Stimulated activated CD4-positive, alpha-beta T cell treated with anti-CD3 and anti-CD28 coated beads, Interleukin-1b, Interleukin-23, amount 100 ng/mL, for 1 hour (primary cell): ENCODE measurements at places on chromosomes 5 and 9.

GRCh38 chr5:10595672-10596309 lies 31.9 kb downstream of the ANKRD33B start:
- no peak for DNase-seq

DNA sequence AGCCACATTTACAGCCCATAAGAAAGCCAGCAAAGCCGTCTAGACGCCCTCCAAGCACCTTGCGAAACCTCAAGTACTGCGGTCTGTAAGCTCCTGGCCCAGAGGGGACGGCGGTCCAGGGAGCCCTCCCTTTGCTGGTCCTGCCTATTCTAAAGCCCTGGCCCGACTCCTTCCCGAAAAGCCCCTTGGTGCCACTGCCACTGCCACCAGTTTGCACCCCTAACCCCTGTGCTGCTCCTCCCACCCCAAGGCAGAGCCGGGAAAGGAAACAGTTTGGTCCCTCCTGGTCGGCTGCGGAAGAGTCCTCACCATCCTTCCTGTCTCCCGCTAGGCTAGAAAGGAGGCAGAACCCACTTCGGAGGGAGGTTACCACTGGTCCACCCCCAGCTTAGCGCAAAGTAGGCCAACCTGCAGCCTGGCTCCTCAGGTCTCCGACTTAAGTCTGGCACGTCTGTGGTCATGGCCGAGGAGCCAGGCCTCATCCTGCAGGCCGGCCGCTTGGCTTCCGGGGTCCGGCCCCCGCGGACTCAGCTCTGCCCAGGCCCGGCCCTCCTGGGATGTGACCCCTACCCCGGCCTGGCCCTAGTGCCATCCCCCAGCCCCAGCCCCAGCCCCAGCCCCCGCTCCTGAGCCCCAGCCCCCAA lies 916 bp downstream of the TOR1A start:
- DNase-seq: no peak

GRCh38 chr5:111498346-111498745 lies 14.0 kb downstream of the STARD4 start:
- no peak for DNase-seq

- DNase-seq: no peak
Observed at GRCh38 chr5:121899346-121899745, 47.7 kb downstream of the FTMT start.

GRCh38 chr9:130333041-130333711 lies 67.6 kb downstream of the HMCN2 start:
- DNase-seq: no peak

- DNase-seq: no peak
Observed at GRCh38 chr5:89883967-89884366, 525.6 kb downstream of the CETN3 start.

GRCh38 chr5:166712447-166713185 lies 1578.8 kb upstream of the WWC1 start:
- no peak for DNase-seq

DNA sequence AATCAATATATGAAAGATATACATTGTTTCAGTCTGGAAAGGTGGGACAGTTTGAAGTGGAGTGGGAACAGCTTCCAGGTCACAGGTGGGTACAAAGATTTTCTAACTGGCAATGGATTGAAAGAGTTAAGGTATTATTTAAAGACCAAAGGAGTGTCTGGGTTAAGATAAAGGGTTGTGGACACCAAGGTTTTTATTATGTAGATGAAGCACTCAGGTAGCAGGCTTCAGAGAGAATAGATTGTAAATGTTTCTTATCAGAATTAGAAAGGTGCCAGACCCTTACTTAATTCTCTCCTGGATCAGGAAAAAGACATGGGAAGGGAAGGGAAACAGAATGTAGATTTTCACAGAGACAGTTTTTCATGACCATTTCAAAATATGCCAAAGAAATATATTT lies 1174.8 kb downstream of the MAT2B start:
- no peak for DNase-seq

DNA sequence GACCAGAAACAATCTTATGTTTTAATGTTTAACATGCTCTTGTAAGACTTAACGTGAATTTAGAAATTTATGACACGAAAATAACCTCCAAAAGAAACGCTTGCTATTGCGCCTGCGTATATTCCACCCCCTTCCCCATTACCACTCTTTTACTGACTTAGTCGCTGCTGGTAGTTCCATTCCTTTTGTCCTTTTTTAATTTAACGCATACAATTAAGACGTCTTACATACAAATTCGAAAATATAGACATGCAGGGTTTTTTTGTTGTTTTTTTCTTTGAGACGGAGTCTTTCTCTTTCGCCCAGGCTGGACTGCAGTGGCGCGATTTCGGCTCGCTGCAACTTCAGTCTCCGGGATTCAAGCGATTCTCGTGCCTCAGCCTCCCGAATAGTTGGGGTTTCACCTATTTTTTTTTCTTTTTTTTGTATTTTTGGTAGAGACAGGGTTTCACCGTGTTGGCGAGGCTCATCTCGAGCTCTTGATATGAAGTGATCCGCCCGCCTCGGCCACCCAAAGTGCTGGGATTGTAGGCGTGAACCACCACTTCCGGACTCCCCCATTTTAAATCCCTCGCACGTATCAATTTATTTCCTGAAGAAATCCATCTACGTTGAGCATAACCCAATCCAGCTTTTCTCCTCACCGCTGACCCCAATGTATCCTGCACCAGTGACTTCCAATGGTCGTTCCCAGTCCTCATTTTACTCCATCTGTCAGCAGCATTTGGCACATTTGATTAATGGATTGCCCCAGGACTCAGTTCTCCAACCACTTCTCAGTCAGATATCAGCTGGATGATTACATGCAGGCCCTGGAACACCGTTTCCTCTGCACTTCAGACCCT lies 684 bp upstream of the MED7 start:
- DNase-seq: no peak

DNA sequence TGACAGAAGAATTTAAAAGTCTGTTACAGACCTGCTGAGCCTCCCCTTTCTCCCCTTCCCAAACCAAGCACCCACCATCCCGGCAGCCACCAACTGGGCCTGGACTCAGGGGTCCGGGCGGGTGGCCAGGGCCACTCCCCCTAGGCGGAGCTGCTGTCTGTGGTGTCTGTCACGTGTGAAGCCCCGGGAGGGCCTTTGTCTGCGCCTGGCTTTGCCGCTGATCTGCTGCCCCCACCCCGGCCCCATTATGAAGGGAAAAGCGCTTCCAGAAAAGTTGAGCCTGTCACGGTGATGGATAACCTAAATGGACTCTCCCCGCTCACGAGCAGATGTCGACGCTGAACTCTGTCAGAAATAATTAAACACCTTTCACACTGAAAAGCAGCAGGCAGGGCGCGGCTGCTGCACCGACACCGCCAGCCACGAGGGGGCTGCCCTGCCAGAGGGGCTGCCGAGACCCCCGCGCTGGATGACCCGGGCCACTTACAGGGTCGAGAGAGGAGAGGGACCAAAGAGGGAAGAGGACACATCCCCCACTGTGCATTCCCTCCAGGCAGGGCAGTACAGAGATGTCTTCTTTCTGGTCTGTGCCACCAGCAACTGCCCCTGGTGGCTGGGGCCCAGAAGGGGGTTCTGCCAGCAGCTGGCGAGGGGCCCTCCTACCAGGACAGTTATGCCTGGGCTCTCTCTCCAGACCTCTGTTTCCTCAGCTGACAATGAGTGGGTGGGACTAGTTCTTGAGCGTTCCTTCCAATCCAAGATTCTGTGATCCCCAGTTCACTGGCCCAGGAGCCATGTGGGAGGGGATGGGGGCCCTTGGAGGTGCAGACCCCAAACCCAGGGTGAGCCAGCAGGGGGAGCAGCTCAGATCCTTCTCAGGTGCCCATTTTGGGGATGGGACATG lies 36.0 kb upstream of the BARHL1 start:
- DNase-seq: no peak

DNA sequence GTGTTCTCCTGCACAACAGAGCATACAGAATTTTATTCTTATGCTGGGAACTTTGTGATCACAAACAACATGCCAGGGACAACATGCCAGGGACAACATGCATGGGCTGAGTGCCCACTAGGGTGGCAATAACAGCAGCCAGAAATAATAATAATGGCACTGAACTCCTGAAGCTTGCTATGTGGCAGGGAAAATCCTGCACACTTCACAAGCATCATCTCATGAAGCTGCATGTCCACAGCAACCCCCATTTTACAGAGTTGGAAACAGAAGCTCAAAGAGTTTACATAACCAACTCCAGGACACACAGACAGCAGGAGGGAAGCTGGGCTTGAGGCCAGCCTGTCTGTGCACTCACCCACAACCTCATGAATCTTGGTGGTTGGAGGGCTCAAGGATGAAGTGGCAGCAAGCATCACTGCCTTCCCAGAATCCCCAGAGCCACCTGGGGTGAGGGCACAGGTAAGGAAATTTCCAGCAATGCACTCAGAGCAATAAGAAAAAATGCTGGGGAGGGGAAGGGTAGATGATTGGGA lies 111.4 kb downstream of the GABBR2 start:
- DNase-seq: no peak

GRCh38 chr5:35478856-35479682 lies 138.6 kb upstream of the SPEF2 start:
- DNase-seq: no peak

DNA sequence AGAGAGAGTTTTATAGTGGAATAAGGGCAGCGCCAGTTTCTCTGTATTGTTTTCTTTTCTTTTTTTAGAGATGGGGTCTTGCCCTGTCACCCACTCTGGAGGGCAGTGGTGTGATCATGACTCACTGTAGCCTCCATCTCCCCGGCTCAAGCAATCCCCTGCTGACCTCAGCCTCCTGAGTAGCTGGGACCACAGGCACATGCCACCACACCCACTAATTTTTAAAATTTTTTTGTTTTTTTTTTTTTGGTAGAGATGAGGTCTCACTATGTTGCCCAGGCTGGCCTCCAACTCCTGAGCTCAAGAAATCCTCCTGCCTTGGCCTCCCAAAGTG lies 119.0 kb downstream of the PIK3R1 start:
- no peak for DNase-seq
